Germinal center (tissue), 1 donor: ENCODE measurements at places on chromosomes 13 and 19.

DNA sequence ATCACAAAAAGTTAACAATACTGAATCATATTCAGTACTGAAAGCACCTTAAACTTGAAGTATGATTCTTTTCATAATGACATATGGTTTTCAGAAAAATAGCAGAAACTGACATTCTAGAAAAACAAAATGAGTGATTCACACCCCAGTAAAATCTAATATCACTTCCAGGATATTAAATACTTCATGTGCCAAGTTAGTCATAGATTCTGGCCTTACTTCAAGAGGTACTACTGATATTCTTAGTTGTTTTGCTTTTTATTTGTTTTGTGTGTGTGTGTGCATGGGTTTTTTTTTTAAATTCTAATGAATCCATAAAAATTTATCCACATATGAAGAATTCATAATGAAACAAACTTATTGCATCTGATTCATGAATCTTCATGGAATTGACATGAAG lies 207.9 kb upstream of the UFM1 start:
- DNase-seq, result no peak

GRCh38 chr13:69946511-69946910 lies 161.1 kb upstream of the ATXN8OS start:
- DNase-seq, result no peak

GRCh38 chr19:13016245-13016627 lies 21.0 kb downstream of the NFIX start:
- no peak for DNase-seq

DNA sequence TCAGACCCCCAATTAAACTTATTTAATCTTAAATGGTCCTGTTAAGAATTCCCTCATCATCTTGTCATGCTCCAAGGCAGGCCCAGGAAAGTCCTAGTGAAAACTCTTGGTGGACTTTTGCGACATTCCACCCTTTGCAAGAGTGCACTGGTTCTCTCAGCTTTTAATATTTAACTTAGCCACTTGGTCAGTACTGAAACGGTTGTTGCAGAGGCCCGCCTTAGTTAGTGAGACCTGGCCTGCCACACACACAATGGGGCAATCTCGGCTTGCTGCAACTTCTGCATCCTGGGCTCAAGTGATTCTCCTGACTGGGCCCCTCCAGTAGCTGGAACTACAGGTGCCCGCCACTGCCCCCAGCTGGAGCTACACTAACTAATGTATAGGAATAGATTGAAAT lies 1366.0 kb downstream of the UQCRFS1 start:
- no peak for DNase-seq

- peak; percentile 83 for DNase-seq
Measured at GRCh38 chr13:110471833-110472162, 89.7 kb downstream of the RAB20 start.

DNA sequence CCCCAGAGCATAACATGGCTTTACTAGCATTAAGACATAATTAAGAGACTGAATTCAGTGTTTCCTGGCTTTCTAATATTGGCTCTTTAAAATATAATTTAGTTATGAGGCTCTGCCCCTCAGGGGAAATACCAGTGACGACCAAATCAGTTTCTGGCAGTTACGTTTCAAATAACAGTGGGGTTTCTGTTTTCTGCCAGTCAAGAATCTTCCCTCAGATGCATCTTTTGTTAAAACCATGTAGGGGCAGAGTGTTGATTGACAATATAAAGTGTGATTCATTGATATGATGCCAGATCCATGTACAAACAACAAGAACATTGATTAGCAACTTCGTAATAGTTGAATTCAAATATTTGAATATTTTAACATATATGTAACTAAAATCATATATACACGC lies 1169.7 kb downstream of the DIAPH3 start:
- no peak for DNase-seq

GRCh38 chr19:48495396-48495795 lies 16.2 kb downstream of the LMTK3 start:
- no peak for DNase-seq

DNA sequence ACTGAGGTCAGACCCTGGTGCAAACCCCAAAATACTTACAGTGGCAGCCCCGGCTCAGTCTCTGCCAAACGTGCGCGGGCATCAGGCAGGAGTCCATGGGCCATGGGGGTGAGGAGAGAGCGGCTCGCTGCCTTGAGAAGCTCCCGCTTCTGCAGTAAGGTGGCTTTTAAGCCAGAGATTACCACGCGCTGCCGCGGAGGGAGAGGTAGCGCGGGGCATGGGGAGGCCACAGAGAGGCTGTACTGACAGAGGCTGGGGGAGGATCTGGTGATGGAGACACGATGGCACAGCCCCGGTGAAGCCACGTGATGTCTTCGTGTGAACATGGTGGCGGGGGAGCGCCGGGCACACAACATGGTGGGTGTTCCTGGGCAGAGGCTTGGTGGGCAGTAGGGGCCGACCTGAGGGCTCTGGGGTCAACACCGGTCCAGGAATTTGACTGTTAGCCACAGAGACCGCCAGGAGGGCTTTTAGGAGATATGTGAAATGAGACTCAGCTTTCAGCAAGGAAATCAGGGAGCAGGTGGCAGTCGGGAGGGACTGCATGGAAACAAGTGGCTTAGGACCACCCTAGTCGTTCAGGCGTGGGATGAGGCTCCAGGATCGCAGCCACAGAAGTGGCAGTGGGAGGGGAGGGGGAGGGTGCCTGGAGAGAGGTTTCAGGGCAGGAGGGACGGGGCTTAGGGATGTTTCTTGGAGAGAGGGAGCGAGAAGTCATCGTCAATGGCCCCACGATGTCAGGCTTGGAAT lies 24.1 kb downstream of the MCF2L start:
- DNase-seq, result no peak

DNA sequence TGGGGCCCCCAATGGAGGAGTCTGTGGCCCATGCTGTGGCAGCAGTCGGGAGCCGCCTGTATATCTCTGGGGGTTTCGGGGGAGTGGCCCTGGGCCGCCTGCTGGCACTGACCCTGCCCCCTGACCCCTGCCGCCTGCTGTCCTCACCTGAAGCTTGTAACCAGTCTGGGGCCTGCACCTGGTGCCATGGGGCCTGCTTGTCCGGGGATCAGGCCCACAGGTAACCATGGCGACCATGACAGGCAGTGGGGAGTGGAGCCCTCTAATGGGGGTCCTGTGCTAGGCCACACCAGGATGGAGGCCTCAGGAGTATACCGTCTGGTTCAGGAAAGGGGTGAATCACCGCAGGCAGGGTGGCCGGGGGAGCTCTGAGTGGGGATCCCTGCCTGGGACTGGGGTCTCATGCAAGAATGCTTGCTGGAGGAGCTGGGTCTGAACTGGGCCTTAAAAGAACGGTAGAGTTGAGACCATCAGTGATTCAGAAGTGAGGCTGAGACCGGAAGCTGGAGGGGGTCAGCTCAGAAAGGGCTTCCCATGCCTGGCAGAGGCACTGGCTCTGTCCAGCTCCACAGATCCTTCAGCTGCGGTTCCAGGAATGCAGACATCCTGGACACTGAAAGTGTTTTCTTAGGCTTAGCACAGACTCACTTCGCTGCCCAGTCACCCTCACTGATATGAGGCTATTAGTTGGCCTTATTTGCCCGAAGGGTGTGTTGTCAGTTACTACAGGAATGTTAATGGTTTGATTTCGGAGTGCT lies 29.1 kb downstream of the CNFN start:
- DNase-seq, result no peak

GRCh38 chr13:49625392-49626079 lies 2.8 kb upstream of the ARL11 start:
- DNase-seq, result no peak

DNA sequence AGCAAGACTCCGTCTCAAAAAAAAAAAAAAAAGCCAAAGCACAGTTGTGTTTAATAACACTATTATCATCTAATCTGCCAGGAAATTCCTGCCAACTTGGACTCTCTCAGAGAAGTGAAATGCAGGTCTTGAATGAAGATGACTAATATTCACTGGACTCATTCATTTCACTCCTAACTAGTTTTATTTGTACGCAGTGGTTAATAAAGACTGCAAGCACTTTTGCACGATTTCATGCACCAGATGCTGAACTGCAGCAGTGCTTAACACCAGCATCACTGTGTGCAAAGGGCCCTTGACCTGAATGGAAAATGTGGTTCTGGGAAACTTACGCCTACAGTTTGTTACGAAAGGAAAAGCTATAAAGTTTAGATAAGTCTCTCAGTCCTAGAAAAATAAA lies 63.3 kb downstream of the DHRS12 start:
- no peak for DNase-seq
